NCI-H774 (cell line): ENCODE measurements at places on chromosomes 12 and 14.

GRCh38 chr12:93106910-93107309 is 177.8 kb upstream of the EEA1 start:
- DNase-seq: no peak

DNA sequence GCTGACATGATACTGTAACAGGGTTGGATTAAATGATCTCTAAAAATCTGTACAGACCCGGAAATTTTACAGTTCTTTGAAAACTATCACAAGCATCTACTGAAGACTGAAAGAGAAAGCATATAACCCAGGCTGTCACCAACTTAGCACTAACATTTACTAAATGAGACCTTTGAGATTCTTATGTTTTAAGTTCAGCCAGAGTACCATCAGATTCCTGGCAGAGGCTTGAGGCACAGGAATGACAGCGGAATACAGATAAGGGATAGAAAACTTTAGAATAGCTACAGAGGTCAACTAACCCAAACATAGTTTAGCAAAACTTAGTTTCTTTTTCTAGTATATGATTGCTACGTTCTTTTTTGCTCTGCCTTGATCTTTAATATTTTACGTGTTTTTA is 91.6 kb upstream of the FERMT2 start:
- no peak for DNase-seq

GRCh38 chr12:114799574-114800487 is 115.9 kb upstream of the TBX3 start:
- no peak for DNase-seq

GRCh38 chr14:71324767-71325272 is 417.6 kb downstream of the PCNX1 start:
- DNase-seq: no peak

DNA sequence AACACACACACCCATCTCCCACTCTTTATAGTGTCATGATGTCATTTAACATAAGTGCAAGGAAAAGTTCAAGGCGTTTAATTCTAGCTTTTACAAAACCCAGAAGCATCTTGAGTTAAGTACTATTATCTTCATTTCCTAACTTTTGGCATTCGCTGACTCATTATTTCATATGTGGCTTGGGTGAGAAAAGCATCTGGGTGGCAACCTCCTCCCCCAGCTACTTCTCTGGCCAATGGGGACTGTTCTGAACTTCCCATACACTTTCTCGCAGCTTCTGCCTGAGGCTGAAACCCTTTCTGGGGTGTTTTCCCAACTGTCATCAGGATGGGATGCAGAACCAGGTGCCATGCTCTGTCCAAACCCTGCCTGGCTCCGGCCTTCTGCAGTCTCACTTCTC is 2.8 kb upstream of the MARK3 start:
- DNase-seq: no peak

DNA sequence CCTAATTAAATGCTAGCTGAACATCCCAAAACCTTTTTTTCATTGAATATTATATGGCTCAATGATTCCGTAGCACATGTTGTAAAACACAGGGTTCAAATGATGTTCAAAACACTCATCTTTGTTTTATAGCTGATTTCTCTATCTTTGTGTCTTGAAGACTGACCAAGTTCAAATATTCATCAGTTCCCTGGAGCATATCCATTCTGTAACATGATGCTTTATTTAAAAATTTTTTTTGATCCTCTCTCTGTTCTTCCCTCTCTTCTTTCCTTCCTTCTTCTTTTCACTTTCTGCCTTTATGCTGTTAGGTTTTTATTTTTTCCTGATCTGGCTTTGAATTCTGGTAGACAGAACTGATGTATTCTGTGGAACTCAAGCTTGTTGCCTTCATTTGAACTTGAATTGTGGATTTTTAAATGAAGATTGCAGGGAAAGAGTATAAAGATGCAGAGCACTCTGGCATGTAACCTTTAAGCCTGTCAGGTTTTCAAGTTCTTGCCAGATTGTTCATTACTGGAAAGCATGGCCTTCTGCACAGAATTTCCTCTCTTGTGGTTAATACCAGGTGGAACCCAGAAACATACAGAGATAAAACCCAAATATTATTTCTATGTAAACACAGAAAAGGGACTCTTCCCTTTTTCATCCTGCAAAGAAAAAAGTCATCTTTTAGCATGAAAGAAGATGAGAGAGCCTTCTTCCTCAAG is 39.5 kb downstream of the PROX2 start:
- no peak for DNase-seq
